ENCODE measurements at places on chromosomes 6 and 20. TPM values are rescaled to one million over a fixed set of nuclear protein-coding genes. Genes with fewer than 3 reads are reported as not detected.

Gene BNIP5
- 24.4 TPM for total RNA-seq

Gene IPCEF1
- total RNA-seq: 2.1 TPM

Gene HELZ2
- 42.0 TPM for total RNA-seq

DNA sequence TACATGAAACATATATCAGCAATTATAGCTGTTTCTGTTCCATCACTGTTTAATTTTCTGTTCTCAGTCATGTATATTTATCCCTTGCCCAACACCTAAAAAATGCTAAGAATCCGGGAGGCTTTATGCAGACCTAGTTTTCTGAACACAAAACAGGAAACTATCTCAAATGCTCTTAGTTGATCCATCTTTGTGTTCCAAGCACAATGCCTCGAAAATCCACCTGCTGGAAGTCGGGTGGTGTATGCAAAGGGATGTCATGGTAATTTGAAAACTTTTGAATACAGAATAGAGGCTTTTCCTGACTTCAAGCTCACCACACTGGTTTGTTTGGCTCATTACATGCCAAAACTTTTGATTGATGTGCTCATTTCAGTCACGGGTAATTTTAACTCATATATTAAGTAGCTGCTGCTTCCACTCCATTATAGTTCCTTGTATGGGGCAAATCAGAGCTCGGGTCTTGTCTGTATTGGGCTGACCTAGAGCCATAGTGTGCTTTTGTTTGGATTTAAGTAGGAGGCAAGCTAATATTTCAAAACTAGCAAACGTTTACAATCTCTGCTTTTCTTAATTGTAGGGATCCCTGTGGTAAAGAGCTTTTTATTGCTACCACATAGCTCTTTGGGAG is 646.5 kb upstream of the EPHA7 start:
- no peak for DNase-seq
- H3K36me3 ChIP-seq: no peaks in the 10 kb centered on the region
- H3K27ac ChIP-seq: no peak overlapping the region
- no peaks in the 10 kb centered on the region for H3K27me3 ChIP-seq
- H3K4me1 ChIP-seq: no peaks in the 10 kb centered on the region

GRCh38 chr6:75287424-75287823 is 2.8 kb upstream of the TMEM30A start:
- no peak overlapping the region for H3K4me3 ChIP-seq
- H3K4me1 ChIP-seq: no peaks in the 10 kb centered on the region
- no peaks in the 10 kb centered on the region for H3K27me3 ChIP-seq
- no peak overlapping the region for H3K27ac ChIP-seq
- no peak for DNase-seq
